ENCODE measurements at places on chromosomes 1 and 21.

DNA sequence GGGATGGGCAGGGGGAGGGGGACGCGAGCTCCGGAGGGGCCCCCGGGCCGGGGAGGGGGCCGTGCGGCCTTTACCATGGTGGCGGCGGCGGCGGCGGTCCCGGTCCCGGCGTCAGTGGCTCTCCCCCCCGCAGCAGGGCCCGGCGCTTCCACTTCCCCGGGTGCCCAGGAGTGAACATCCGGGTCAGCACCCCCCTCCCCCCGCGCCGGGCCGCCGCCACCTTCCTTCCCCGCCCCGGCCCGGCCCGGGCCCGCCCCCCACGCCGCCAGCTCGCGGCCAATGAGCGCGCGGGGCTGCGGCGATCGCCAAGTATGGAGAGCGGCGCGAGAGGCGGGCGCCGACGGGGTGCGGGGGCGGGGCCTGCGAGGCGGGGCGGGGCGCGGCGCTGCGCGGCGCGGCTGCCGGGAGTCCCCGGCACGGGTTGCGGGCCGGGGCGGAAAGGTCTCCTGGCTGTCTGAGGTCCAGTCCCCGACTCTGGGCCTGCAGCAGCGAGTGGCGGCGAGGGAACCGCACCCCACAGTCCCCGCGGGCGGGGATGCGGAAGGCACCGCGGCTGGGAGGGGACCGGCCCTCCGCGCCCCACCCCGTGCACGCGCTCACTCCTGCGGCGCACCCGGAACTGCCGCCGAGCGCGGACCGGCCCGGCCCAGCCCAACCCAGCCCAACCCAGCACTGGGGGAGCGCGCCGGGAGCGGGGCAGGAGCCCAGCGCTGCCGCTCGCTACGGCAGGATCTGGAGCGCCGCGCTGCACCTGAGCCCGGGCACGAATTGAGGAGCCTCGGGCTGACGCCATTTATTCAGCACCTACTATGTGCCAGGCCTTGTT, at the start of gene CAPZB:
Gene CAPZB (minus strand): TSS at position 178 of the 826 bp plus-strand sequence. CDS start 101 bp downstream, at position 77.
- peak; percentile 94 for DNase-seq

- DNase-seq: peak; percentile 43
Measured at GRCh38 chr1:21703318-21703963, 34.3 kb upstream of the RAP1GAP start.

GRCh38 chr1:5966543-5967205, 25.6 kb downstream of the NPHP4 start:
- DNase-seq: peak; percentile 14

DNA sequence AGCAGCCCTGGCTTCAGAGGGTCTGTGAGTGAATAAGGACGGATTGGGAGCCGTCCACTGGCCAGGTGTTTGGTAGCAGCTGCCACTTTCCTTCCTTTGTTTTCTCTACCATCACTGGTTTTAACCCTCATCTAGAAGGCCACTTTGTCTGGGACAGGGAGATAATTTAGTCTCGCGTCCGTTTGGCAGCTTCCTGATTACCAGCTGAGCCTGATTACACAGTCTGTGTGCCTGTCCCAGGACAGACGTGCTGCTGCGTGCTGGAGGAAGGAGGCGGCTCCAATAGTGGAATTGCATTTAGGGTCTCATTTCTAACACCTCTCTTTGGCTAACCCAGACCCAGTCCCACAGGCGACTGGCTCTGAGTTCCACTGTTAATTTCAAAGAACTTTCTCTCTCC, 24.6 kb upstream of the CASQ2 start:
- DNase-seq: peak; percentile 73

DNA sequence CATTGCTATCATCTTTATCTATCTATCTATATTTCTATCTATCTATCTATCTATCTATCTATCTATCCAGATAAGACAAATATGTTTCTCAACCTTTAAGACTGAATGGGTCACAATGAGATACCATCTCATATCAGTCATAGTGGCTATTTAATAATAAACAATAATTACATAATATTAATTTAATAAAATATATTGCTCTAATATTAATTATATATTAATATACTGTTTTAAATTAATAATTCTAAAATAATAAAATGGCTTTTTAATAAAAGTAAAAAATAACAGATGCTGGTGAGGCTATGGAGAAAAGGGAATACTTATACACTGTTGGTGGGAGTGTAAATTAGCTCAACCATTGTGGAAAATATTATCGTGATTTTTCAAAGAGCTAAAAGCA, 13.0 kb upstream of the PLPPR4 start:
- no peak for DNase-seq

GRCh38 chr21:17709266-17709611, 96.5 kb upstream of the BTG3 start:
- no peak for DNase-seq

GRCh38 chr1:8903908-8904650, 25.6 kb upstream of the ENO1 start:
- DNase-seq: peak; percentile 75

DNA sequence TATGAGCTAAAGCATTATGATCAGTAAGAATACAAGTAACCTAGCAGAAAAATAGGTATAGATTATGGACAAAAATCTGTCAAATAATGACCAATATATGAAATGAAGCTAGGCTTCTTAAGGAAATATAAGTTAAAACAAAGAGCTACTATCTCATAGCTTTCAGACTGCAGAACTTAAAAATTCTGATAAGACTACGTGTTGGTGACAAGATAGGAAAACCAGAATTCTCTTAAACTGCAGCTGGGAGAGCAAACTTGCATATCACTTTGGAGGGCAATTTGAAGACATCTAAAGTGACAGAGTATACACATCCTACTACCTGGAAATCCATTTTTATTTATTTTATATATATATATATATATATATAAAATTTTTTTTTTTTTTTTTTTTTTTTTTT, 65.5 kb downstream of the LTN1 start:
- no peak for DNase-seq

Data from mesendoderm (in vitro differentiated cells).